ENCODE measurements at places on chromosomes 7 and 10.

DNA sequence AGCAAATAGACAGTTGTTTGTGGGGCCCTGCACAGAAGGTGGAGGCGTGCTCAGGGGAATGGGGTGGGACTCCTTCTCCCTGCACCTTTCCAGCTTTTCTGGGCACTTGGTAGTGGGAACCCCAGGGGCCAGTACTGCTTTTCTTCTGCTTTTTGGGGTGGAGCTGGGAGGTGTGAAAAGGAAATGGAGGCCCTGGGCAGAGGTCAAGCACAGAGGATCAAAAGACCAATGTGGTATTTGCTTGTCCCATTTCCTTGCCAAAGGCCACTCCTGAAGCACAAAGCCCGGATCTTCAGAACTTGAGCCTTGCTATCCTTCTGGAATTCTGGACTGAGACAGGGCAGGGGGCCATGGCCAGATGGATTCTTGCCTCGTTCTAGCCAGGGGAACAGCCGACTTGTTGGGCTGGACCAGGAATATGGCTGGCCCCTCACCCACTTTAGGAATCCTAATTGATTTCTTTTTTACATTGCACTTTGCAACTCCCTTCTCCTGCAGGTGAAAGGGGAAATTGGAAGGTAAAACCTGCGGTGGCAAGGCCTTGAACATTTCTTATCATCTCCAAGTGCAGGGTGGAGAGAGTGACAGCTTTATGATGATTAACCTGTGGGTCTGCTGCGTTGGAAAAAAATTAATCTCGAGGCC is 26.5 kb downstream of the ADRA2A start:
- no peak for DNase-seq

- DNase-seq, result no peak
These were observed 213.9 kb downstream of the MAD1L1 start for GRCh38 chr7:2018569-2019460.

GRCh38 chr10:4643471-4643870 is 182.5 kb upstream of the AKR1E2 start:
- DNase-seq, result no peak

DNA sequence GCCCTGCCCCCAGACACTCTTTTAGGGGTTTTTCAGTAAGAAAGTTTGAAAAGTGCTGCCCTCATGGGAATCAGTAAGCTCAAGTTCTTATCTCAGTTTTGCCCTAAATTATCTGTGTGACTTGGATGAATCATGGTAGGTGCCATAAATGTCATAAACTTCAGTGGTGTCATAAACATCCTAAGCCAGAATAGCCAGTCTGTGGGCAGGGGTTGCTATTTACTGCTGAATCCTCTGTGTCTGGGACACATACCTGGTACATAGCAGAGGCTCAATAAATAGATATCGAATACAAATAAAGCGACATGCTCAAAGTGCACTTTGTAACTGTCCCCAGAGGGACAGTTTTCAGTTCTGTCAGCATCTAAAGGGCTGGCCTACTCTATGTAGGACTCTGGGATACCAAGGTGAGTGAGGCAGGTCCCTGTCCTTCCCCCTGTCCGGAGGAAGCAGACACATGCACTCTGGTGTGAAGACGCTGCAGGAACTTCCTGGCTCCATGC is 502.1 kb downstream of the RPS24 start:
- peak; percentile 14 for DNase-seq

GRCh38 chr7:105808703-105809590 is 67.5 kb downstream of the ATXN7L1 start:
- DNase-seq, result no peak

GRCh38 chr10:95281206-95281605 is 9.6 kb downstream of the PDLIM1 start:
- no peak for DNase-seq

DNA sequence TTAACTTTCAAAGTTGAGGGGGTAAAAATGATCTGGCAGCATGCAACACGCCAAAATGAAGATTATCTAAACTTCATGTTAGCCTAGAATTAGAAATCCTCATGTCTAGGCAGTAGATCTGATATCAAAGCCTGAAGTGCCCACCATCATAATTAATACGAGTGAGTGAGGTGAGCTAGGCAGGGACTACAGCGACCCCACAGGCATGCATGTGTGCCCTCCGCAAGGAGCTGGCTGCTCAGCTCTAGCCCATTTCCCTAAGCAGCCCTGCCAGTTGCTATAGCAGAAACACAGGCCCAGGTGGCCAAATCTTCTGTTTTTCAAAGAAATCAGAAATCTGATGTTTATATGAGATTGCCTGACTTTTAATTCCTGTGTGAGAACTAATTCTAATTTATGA is 93.1 kb upstream of the IFRD1 start:
- DNase-seq, result no peak

- DNase-seq, result peak; percentile 72
These were observed 819 bp downstream of the HYCC1 start for GRCh38 chr7:23012908-23013714.

- no peak for DNase-seq
These were observed 2.1 kb downstream of the MTURN start for GRCh38 chr7:30136743-30137485.

DNA sequence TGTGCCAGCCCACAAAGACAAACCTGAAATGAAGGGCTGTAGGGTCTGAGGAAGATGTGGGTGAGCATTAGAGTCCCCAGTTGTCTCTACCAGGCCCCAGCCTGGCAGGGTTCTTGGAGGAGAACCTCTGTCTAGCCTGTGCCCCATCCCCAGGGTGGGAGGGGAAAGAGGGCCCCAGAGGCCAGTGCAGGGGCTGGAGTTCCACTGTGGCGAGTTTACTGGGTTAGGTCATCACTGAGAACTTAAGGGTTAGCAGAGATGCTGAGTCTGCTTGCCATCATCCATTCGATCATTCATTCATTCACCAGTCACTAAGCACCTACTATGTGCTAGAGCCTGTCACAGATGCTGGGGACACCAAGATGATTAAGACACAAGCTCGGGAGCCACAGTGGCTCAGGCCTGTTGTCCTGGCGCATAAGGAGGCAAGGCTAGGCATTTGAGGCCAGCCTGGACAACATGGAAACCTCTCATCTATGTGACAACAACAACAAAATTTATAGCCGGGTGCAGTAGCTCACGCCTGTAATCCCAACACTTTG is 2.6 kb downstream of the ANKRD2 start:
- no peak for DNase-seq

GRCh38 chr7:106566672-106567071 is 94.3 kb downstream of the CCDC71L start:
- DNase-seq, result no peak

- DNase-seq, result no peak
These were observed 10.4 kb downstream of the FKBP6 start for GRCh38 chr7:73338321-73338720.

DNA sequence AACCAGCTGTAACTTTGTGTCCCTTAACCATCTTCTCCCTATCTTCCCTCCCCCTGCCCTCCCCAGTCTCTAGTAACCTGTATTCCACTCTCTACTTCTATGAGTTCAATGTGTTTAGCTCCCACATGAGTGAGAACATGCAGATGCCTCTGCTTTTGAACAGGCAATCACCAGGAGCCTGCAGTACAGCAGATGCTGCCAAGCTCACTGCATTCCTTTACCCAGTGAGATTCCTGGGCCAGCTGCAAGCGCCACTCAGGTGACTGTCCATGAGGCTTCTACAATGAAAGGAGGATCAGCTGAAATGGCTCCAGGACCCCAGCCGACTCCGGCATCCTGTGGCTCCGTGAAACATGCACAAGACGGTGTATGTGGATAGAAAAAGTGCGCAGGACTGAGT is 15.7 kb downstream of the GRID1 start:
- DNase-seq, result no peak

- DNase-seq, result no peak
These were observed 40.1 kb downstream of the ALDH18A1 start for GRCh38 chr10:95616446-95616845.

DNA sequence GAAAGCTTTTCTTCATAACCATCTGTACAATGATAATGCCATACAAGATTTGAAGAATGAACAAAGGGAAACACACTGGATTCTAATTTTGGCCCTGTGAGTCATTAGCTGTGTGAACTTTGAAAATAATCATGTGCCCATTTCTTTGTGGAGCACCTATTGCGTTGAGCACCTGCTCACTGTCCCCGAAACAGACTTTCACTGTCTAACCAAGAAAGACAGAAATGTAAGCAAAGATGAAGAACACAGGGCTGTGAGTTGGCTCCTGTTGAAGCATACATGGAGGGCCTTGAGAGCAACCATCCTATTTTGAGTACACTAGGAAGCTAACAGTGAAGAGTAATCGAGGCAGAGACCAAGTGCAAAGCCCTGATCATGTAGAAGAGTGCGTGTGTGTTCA is 118.4 kb upstream of the SLC25A13 start:
- no peak for DNase-seq

DNA sequence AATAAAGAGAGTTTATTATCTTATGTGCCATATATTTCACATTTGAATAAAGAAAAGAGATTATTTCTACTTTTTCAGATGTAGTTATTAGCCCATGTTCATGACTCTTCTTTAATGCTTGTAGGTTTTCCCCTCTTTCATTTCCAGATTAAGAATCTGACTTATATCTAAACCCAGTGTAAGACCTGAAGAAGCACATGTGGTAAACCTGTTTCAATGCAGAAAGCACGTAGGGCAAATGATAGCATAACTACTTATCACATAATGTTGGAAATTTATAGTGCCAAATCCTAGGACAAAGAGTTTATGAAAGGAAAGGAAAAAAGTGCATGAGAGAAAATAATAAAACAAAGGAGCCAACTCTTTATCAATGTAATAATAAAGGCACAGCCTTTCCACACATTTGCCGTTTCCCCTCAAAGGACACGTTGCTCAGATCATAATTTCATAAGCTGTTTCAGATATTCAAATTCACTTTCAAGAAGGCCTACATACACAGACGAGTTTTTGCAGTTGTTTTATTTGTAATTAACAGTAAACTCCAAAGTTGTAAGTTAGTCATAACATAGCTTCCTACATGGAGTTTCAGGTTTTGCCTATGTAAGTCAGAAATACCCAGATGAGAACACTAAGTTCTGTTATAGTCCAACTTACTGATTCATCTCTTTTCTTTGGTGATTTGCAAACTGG is 88.8 kb upstream of the MDFIC start:
- no peak for DNase-seq

DNA sequence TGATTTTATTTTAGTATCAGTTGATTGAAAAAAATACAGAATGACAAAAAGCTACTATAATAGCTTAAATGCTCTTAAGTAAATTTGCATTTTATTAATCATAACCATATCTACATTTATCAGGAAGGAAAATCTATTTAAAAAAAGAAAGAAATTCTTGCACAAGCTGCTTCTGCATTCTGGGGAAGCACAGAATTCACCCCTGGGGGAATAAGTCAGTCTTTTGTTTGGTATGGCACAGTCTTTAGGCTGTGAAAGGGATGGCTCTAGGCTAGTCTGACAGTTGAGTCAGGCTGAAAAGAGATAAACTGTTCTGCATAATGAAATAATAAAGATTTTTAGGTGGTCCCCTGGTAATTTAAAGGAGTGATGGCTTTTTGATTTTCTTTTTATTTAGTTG is 37.9 kb downstream of the HTR7 start:
- no peak for DNase-seq

- no peak for DNase-seq
These were observed 38.8 kb downstream of the DLG5 start for GRCh38 chr10:77887631-77888355.

DNA sequence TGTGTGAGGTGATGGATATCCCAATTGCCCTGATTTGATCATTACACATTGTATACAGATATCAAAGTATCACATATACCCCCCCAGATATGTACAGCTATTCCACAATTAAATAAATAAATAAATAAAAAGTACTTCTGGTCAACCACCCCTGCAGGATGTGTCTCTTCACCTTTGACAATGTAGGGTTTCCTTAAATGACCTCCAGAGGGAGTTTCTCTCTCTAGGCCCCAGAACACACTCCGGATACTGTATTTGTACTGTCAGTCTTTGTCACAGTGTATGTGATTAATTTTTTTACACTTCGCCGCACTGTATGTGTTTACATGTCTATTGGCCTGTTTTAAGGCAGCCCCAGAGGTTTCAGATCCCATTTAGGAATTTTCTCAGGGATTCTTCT is 123.6 kb downstream of the ADCYAP1R1 start:
- no peak for DNase-seq

DNA sequence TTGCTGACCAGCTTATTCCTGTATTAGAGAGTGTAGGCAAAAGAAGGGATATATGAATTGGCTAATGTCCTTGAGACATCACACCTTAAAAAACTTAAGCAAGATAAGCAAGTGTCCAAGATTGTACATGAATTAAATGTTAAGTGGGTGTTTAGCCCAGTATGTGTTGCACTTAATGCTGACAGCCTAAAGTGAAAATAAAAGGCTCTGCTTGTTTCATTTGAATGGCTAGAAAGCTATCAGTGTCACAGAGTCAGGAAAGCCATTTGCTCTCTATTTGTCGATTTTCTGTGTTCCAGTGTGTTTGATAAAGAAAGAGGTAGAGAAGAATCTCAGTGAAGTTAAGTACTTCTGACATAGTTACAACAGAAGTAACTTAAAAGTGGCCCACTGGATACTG is 744.9 kb downstream of the ANKRD7 start:
- DNase-seq, result no peak

GRCh38 chr10:44520651-44521050 is 135.8 kb upstream of the CXCL12 start:
- DNase-seq, result no peak

- DNase-seq, result no peak
These were observed 1472.6 kb upstream of the CELF2 start for GRCh38 chr10:9545073-9545472.

- DNase-seq, result no peak
These were observed 103.4 kb downstream of the WNT2 start for GRCh38 chr7:117219485-117219884.

DNA sequence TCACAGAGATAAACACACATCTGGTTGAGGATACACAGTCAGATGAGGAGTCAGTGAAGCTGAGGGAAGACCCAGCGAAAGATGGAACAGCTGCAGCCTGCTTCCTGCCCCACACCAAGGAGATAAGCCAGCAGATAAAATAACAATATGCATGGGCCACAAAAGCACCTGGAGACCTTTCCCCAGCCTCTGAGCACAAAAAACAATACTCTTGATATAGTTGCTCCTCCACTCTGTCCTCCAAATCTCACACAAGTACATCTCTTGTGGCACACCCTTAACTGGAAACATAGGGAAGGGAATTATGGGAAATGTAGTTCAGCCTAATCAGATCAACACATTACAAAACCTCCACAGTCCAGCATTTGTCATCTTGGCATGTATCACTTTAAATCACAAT is 9.7 kb upstream of the FHIP2A start:
- DNase-seq, result no peak

- DNase-seq, result no peak
These were observed 76.0 kb downstream of the ATE1 start for GRCh38 chr10:121851786-121852185.

DNA sequence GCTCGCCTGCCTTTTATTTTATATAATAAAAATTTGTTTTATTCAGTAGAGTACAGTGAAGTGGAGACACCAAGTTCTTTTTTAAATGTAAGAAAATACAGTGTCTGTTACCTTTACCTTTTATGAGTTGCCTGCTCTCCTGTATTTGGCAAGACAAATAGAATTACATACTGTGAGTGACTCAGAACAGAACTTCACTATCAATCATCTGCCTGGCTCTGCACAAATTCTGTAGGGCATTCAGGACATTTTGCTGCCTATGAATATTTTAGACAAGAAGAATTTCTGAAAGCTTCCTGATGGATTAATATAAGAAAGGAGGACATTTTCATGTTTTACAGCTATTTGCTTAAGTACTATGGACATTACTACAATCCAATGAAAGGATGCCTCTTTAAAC is 135.4 kb upstream of the PHF14 start:
- DNase-seq, result no peak

GRCh38 chr7:38673795-38674194 is 42.6 kb upstream of the AMPH start:
- DNase-seq, result no peak

- no peak for DNase-seq
These were observed 7.0 kb downstream of the ALOX5 start for GRCh38 chr10:45380903-45381620.
